SJCRH30 (cell line): ENCODE measurements at places on chromosomes 6 and 20. TPM values are rescaled to one million over a fixed set of nuclear protein-coding genes. Genes with fewer than 3 reads are reported as not detected.

- peak; percentile 36 for DNase-seq
These were observed 117.9 kb upstream of the THBS2 start for GRCh38 chr6:169371344-169372127.

DNA sequence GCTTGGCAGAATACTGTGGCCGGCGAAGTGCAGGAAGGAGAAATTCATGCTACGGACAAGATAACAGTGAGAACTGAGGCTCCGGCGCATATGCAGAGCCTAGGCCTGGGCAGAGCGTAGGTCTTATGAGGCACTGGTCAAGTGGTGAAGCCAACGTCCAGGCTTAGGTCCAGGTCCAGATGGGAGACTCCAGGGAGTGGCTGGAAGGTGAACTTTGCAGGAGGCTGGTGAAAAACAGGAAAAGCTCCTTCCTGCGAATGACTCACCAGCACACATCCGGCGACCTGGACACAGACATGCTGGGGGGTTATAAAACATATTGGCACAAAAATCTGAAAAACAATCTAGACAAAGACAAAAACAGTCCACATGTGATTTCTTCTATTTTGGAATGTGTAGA lies 15.4 kb downstream of the C6orf141 start:
- no peak for DNase-seq

DNA sequence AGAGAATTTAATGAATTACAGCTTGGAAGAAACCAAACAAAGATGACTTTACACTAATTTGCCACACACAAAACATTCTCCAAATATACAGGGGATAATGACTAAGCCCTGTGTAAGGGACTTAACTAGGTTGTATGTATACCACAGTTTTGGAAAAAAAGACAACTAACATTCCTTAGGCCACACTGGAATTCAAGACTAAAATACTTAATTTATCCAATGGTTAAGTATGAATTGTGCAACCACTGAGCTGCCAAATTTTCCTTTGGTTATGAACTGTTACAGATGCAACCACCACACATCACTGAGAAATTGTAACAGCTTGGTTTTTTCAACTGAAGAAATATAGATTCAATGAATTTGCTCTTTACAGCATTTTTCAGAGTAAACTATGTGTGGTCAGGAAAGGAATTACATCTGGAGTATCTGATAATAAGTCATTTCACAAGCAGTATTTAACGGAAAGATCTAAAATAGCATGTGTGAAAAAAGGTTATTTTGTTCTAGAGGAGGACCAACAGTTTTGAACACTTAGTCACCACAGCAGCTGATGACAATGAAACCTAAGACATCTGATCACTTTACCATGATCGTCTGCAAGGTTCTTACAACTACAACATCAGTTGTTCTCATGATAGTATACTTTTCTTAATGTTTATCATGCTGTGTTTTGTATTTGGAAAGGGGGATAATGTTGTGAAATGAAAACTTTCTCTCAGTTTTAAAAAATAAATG lies 318.8 kb downstream of the BCKDHB start:
- peak; percentile 42 for DNase-seq

DNA sequence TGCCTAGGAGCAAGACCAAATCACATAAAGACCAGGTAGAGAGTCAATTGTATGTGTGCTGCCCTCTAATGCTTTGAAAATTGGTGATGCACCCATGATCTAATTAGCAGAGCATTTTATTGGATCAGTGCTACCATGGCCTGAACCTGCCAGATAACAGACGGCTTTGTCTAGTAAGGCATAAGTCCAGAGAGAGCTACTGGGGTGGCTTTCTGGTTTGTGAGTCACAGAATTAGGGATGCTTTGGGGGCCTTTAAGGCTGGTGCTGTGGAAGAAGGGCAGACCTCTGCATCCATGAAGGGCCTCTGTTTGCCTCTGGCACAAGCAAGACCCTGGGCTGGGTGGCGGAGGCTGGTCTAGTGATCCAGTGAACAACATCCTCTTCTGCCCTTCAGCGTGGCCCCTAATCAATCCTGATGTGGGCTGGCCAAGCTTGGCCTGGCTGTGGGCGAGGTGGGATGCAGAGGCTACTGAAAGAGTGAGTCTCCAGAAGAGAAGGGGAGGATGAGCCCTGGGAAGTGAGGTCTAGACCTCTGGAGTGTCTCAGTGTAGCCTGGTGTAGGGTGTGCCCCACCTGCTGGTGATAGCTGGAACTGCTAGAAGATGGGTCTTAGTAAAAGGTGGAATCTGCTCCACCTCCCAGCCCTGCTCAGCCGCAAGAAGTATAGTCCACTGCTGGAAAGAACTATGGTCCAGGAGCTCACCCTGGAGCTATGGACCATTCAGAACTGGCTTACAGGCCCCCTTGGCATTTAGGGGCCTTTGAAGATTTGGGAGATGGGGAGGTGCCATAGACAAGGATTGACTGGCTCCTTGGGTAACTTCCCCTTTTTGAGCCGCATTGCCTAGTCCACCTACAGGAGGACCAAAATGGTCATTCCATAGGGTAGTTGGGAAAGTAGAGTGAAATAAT lies 36.7 kb upstream of the AAR2 start:
- peak; percentile 84 for DNase-seq

- no peak for DNase-seq
These were observed 210.4 kb downstream of the CENPW start for GRCh38 chr6:126550323-126550722.

DNA sequence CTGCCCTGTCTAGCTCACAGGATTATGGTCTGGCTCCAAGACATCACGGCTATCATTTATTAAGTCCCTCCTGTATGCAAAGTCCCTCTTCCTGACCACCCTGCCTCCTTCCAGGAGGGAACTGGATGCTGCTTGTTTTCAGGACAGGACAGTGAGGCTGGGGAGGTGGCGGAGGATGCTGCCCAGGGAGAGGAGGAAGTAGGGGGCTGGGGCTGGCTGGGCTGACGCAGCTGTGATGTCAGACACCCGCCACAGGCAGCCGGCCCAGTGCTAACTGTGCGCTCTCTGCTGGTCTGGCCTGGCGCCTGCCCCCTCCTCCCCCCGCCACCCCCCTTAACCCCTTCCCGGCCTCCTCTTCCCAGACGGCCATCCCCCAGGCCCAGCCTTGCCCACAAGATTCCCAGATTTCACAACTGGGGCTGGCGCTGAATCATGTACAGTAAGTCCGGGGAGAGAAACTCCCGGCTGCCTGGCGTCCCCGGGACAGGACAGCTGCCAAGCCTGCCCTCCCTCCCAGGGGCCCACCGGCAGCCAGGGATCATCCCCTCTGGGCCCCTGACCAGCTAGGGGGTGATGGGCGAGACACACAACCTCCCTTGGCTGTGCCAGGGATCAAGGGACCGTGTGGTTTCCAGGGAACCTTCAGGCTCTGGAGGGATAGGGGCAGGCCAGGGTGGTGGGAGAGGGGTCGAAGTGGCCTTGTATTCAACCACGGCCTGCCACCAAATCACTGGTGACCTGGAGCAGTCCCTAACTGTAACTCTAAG lies 118.1 kb downstream of the CEBPB start:
- peak; percentile 98 for DNase-seq

DNA sequence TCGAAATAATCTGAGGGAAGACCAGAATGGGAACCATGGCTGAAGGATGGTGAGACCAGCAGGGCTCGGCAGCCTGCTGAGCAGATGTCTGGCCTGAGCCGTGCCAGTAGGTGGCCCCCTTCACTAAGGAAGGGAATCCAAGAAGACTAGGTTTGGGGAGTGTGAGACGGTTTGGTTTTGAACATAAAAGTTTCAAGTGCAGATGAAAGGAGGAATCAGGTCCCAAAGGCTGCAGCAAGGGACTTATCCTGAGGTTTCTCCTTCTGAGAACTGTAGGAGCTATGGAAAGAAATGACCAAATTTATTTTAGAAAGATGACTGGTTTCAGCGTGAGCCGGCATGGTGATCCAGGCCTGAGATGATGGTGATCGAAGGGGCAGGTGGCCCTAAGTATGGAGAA lies 4.6 kb upstream of the OSER1 start:
- peak; percentile 81 for DNase-seq

GRCh38 chr6:111692327-111693164 lies 86.9 kb upstream of the TRAF3IP2 start:
- DNase-seq, result no peak

GRCh38 chr20:41615676-41616075 lies 2.5 kb downstream of the CHD6 start:
- DNase-seq, result no peak

GRCh38 chr20:32526125-32526524 lies 59.0 kb downstream of the NOL4L start:
- DNase-seq, result no peak

DNA sequence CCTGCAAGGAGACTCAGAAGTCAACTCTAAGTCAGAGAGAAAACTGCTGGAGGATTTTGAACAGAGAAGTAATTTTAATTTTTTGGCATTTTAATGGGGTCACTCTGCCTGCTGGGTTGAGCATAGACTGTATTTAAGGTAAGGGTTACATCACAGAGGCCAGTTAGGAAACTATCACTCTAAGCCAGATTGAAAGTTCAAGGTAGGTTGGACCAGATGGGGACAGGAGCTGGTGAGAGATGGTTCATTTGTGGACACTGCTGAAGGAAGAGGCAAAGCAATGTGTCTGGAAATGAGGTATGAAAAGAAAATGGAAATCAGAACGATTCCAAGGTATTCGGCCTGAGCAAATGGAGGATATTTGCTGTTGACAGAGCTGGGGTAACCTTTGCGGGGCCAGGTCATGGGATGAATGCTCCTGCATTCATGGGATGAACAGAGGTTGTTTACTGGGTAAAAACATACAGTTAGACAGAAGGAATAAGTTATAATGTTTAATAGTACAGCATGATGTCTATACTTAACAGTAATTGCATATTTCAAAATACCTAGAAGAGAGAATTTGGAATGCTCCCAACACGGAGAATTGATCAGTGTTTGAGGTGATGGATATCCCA lies 26.9 kb downstream of the FRK start:
- DNase-seq, result no peak

- no peak for DNase-seq
These were observed 141.1 kb upstream of the FOXQ1 start for GRCh38 chr6:1170794-1171193.

GRCh38 chr20:53795170-53795569 lies 201.5 kb upstream of the ZNF217 start:
- DNase-seq, result no peak

- no peak for DNase-seq
These were observed 78.6 kb downstream of the RCAN2 start for GRCh38 chr6:46412662-46413061.

- no peak for DNase-seq
These were observed 29.1 kb upstream of the STX16 start for GRCh38 chr20:58621906-58622548.

DNA sequence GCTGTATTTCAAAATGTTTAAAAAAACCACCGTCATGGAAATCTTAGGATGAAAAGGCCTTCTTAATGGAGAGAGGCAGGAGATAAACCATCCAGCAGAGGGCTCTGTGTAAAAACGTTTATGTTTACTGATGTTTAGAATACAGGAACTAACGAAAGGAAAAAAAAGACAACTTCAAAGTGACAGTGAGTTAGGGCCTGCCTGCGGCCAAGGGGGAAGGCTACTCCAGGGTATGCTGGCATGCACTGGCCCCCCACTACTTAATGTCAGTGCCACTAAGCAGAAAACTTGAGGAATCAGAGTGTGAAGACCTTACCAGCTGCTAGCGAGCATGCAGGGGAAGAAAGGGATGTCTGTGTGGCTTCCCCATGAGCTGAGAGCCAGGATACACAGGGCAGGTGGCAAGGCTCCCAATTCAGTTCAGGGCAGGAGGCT lies 47.7 kb downstream of the AKAP7 start:
- no peak for DNase-seq

GRCh38 chr20:17281478-17281877 lies 54.6 kb downstream of the PCSK2 start:
- DNase-seq, result peak; percentile 75

DNA sequence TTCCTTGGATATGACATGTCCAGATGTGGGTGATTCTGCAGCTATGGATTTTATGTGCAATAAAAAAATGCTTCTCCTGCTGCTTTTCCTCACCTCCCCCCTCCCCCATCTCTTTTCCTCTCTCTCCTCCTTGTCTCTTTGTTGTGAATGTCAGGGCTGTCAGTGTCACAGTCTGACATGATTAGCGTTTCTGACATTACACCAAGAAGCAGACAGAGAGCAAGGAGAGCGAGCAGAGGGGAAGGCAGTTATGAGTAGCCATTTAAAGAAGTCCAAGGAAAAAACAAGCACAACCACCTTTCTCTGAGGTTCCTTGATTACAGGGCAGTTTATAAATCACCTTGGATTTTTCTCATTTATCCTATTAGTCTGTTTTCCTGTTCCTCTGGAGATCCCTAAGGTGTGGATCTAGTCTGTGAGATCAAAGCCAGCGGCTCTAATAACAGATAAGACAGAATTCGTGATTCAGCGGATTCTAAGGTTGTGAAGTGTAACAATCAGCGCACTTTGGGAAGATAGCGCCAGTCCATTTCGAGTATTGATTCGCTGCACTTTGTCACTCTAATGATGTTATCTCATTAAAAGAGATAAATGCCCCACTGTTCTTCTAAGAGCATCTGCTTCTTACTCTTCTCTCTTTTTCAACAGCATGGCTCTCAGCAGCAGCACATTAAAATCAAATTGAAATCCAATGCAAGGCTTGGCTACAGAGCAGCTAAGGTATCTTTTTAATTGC lies 101.4 kb downstream of the BACH2 start:
- DNase-seq, result no peak

DNA sequence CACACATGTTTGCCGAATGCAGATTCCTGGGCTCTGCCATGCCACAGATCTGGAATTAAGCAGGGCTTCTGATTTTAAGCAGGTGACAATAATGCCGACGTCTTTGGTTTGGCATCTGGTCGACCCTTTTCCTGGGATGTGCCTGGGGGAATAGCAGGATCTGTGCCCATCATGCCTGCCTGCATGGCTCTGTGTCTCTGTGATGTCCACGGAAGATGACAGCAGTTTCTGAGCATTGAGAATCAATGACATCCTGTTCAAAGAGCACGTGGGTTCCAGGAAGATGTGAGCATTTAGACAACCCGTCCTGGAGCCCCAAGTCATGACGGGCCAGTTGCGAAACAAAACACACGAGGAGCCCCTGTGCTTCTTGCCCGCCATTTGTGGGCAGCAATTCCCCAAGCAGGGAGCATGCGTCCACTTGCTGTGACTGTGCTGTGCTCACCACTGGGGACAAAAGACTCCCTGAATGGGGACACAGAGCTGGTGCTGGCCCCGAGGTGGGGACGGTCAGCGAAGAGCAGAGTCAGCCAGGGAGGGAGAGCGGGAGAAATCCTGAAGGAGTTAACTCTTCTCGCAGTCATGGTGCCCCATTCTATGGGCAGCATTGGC lies 110.1 kb downstream of the ERMARD start:
- no peak for DNase-seq

GRCh38 chr6:154960299-154960843 lies 34.7 kb upstream of the TIAM2 start:
- DNase-seq, result peak; percentile 20

- DNase-seq, result peak; percentile 52
These were observed at the start of gene MRS2 for GRCh38 chr6:24402697-24403500. Gene MRS2, plus strand, starts transcription at chr6:24402936. Its CDS starts 111 bp downstream, at chr6:24403047.

GRCh38 chr6:156420172-156420993 lies 356.8 kb upstream of the ARID1B start:
- no peak for DNase-seq

SLCO4A1 gene
- 3.9 and 5.8 TPM in 2 replicates for total RNA-seq

PTPN1 gene
- 64.3 and 72.3 TPM in 2 replicates for total RNA-seq

NOL4L gene
- total RNA-seq, result 2.4 and 2.5 TPM in 2 replicates

HIVEP2 gene
- total RNA-seq, result 8.2 and 11.6 TPM in 2 replicates

DSP gene
- not detected in 2 replicates for total RNA-seq

SNAP91 gene
- total RNA-seq, result not detected in 2 replicates

ADGRF4 gene
- not detected in 2 replicates for total RNA-seq

TSPO2 gene
- not detected in 2 replicates for total RNA-seq

SLC32A1 gene
- total RNA-seq, result not detected in 2 replicates

C20orf204 gene
- 2.0 and 3.0 TPM in 2 replicates for total RNA-seq
